K562 (cell line): ENCODE measurements at places on chromosomes 7 and 10. TPM values are rescaled to one million over a fixed set of nuclear protein-coding genes. Genes with fewer than 3 reads are reported as not detected.

- DNase-seq = no peak
These were observed 78.5 kb upstream of the CTTNBP2 start for GRCh38 chr7:117951691-117952280.

The CALD1 gene
- total RNA-seq = 0.40 and 0.89 TPM in 2 replicates

The IGF2BP3 gene
- 61.2 and 62.9 TPM in 2 replicates for total RNA-seq

DNA sequence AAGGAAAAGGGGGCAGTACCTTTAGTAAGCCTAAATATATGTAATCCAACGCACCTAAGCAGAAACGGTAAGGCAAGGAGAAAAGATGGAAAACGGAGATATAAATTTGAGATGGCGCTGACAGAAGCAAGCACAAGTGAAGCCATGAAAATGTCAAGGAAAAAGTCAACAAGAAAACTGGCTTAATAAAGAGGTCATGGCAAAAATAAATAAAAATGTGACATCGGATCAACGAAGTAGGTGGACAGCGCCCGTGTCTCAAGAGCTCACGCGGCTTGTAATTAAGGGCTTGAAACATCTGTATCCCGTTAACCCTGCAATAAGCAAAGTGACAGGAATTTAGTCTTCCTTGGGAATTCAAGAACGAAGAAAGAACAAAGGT, 611 bp downstream of the NDUFA5 start:
- peak; percentile 24 for DNase-seq

DNA sequence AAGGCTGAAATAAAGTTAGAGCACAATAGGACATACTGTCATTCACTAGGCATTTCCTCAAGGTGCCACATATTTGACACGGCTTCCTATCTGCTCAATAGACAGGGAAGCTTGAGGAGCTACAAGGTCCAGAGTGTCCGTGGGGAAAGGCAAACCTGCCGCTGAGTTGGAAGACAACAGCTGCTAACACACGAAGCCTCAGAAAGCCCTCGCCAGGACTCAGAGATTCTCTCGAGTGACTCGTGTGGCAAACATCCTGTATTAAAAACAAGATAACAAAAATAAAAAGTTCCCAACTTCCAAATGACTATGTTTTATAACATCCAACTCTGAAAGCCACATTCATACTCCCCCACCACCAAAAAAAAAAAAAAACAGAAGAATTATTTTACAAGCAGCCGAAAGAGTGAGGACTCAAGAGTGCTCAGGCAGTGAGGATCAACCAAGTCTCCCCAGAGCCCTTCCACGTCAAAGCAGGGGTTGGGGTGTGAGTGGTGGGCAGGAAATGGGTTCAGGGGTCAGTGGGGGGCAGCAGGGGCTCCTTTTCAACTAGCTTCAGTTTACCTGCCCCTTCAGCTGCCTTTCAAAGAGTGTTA, 67.6 kb downstream of the STK17A start:
- DNase-seq = no peak

- no peak for DNase-seq
These were observed 10.2 kb upstream of the ADO start for GRCh38 chr10:62794306-62794705.
